Stimulated activated CD4-positive, alpha-beta T cell treated with anti-CD3 and anti-CD28 coated beads, Interleukin-15, amount 100 ng/mL, for 1 hour (primary cell): ENCODE measurements at places on chromosomes 2 and 18.

DNA sequence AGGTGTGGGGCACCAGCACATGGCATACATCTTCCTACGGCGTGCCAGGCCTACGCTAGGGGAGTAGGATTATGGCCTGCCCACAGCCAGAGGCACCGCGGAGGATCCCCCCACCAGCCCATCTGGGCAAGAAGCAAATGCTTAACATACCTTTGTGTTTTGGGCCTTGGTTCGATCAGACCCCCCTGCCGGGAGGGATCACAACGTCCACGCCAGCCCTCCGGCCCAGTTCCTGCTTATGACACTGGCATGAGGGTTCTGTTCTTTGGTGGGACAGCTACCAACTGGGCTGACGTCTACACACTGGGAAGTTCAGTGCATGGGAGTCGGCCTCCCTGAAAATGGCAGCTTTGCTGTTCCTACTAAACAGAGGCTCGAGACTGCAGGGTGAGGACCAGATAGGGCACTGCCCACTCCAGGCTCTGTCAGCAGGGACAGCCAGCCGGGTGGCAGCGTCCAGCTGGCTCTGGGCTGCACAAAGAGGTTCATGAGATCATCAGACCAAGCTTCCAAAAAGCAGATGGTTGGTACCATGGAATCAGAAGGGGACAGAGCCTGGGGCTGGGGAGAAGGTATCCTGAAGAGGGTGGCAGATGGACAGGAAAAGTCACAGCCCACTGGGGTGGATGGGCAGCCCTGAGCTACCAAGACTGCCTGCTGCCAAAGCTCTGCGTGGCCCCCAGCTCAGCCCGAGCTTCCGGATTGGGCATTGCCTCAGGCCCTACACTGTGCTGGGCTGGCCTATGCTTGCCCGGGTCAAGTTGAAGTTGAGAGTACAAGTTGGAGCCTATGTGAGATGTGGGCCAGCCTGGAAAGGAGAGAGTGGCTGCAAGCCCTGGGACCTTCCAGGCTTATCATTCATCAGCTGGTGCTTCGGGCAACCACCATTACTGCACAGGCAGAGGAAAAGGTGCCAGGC lies 61.7 kb upstream of the TEX51 start:
- DNase-seq, result no peak

- no peak for DNase-seq
Observed at GRCh38 chr18:34691614-34692013, 18.5 kb upstream of the DTNA start.

- DNase-seq, result no peak
Observed at GRCh38 chr2:4618630-4619228, 915.4 kb downstream of the DCDC2C start.

GRCh38 chr2:162768656-162769055 lies 69.9 kb downstream of the KCNH7 start:
- DNase-seq, result no peak

GRCh38 chr2:51624995-51625394 lies 593.1 kb upstream of the NRXN1 start:
- DNase-seq, result no peak

DNA sequence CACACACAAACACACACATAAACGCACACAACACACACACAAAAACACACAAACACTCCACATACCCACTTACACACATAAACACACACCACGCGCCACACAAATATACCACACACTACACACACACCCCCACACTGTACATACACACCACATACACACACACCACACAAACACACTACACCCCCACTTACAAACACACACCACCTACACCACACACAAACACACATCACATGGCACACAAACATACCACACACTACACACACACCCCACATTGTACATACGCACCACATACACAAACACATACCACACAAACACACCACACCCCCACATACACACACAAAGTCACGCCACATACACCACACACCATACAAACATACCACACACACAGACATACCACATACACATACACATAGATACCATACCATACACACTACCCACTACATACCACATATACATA lies 59.9 kb downstream of the TWIST2 start:
- no peak for DNase-seq

DNA sequence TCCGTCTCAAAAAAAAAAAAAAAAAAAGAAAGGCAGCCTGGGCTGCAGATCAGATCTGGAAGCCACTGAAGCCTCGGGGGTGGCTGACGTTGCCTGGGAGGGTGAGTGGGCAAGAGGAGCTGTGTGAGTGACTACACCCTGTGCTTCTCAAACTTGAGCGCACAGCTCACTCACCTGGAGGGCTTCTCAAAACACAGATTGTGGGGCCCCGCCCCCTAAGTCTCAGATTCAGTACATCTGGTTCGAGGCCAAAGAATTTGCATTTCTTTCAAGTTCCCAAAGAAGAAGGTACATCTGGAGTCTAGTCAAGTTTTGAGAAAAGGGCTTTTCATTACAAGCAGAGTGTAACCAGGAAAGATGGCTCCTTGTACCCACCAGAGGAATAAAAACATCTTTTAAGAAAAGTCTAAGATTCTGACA lies 97.7 kb upstream of the CAB39 start:
- no peak for DNase-seq

- no peak for DNase-seq
Observed at GRCh38 chr2:127078666-127079270, 28.2 kb downstream of the BIN1 start.

- DNase-seq, result no peak
Observed at GRCh38 chr2:43218155-43218701, 8.2 kb downstream of the ZFP36L2 start.
